Astrocyte of the cerebellum (primary cell): ENCODE measurements at places on chromosomes 6 and 20.

DNA sequence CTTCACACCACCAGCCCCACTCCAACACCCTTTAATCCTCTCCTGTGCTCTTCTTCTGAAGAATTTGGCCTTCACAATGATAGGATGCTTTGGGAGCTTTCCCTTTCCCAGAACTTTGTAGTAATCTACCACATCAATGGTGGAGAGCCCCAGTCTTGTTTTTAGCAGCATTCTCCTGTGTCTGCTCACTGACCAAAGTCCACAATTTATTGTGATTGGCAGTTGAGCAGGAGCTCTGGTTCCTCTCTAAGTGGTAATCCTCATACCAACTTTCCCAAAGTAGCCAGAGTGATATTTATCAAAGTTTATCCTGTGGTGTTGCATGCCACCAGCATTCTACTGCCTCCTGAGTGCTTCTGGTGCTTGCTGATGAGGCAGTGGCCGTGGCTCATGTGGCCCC, 29.0 kb upstream of the OPN5 start:
- DNase-seq: no peak

- peak; percentile 53 for DNase-seq
Measured at GRCh38 chr6:12113190-12113577, 101.1 kb downstream of the HIVEP1 start.

DNA sequence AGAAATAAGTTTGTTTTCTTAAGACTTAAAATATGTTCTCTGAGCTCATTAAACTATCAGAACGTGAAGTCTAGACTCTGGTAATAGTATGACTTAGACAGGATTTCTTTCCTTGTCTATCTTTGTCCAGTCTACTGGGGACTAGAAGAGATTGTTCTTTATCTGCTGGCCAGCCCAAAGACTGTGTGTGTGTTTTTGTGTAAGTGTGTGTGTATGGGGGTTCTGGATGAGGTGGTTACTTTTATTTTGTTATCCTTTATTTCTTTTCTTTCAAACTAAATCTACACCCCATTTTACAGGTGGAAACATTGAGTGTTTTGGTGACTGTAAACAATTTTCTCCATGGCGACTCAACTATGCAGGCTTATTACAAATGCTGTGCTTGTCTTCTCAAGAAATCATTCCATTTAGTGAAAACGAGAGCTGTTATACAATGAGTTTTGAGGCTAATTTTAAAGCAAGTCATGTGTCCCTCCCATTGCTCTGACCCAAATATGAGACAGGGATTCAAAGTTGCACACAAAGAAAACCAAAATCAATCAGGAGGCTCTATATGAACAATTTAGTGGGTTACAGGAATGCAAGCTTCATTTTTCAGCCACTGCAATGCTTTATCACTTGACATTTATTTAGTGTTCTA, 97.6 kb downstream of the ELOVL5 start:
- no peak for DNase-seq

- no peak for DNase-seq
Measured at GRCh38 chr6:69584913-69585729, 211.7 kb downstream of the LMBRD1 start.

- DNase-seq: no peak
Measured at GRCh38 chr20:50891138-50891537, 40.1 kb downstream of the ADNP start.

GRCh38 chr20:45963059-45964005, 8.7 kb downstream of the ZNF335 start:
- peak; percentile 27 for DNase-seq

- no peak for DNase-seq
Measured at GRCh38 chr6:16776394-16777017, 15.2 kb upstream of the ATXN1 start.

DNA sequence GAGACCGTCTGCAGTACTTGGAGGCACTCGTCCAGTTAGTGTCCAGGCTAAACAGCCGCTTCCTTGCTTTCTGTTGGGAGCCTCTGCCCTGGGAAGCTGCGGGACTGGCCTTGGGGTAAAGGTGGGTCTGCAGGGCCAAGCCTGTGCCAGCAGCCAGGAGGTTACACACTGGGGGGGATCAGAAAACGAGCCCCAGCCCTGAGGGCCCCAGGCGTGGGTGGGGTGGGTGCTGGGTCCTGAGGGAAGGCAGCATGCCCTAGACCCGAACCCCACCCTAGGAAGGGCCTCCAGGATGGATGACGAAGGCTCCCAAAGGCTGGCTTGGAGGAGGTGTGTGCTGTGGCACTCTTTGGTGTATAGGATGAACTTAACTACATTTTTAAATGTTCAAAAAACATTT, 335.2 kb downstream of the ZFAND3 start:
- no peak for DNase-seq

- DNase-seq: no peak
Measured at GRCh38 chr20:47265214-47265613, 91.3 kb downstream of the ZMYND8 start.

- no peak for DNase-seq
Measured at GRCh38 chr20:2002365-2002764, 8.5 kb upstream of the PDYN start.

DNA sequence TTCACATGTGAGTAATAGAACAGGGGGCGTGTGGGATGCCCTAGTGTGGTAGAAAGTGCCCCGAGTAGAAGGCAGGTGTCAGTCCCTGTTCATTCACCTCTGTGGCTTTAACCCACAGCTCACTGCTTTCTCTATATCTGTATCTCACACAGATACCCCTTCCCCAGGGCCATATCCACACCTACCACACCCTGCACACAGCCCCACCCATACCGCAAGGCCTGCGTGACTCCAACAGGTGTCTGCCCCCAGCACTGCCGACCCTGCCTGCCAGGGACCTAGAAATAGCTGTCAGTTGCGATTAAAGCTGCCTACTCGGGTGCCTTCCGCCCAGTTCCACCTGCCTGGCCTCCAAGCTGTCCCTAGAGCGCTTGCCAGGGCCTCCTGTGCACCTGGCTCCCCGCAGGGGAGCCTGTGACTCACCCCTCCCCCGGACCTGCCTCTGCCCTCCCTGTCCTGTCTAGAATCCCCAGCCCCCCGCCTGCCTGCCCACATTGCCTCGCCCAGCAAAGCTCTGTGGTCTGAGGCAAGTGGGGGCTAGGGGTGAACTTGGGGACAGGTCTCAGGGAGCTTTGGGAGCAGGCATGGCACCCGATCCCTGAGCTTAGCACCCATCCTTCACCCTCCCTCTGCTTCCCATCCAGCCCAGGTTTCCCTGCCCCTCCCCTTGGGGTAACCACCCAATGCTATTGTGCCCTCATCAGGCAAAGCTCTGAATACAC, 38.3 kb upstream of the ID1 start:
- DNase-seq: no peak

DNA sequence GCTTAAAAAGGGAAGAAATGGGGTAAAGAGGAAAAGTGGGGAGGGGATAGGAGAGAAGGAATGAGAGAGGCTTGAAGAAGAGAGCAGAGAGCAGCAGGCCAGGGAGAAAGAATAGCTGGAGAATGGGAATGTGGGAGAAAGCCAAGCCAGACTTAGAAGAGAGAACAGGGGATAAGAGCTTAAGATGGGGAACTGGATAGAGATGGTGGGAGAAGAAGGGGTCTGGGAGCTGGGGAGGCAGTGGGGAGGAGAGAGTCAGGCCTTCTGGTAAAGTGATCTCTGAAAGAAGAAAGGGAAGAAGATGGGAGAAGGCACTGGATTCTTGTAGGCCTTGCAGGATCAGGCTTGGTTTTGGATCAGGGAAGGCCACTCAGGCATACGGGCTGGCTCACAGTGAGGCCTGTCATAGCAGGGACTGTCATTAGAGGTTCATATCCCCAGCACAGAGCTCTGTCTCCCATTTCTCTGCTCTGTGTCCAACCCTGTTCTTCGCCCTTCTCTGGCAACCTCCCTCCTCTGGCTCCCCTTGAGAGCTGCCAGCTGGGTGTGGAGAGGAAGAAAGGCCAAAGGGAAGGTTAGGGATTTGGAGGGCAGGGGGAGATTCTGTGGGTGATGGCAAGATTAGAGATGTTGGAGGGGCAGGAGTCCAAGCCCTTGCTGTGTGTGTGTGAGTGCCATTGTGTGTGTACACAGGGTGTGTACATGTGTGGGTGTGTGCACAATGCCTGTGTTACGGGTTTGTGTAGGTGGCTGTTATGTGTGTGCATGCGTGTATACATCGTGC, 9.3 kb downstream of the SYNGAP1 start:
- no peak for DNase-seq

DNA sequence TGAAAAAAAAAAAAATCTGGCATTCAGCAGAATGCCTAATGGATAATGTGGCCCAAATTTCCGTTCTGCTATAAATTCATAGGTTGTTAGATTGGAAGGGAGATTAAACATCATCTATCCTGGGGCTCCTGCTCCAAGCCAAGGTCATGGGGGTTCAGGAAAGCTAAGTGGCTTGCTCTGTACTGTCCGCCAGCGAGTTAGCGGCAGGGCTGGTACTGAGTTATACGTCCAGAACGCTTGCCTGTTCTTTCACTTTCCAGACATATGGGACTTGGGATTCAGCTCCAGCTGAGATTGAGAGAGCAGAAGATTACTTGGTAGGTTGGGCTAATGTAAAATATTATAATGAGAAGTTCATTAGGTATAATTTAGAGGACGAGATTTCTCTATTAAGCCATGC, 858 bp downstream of the RWDD1 start:
- no peak for DNase-seq

DNA sequence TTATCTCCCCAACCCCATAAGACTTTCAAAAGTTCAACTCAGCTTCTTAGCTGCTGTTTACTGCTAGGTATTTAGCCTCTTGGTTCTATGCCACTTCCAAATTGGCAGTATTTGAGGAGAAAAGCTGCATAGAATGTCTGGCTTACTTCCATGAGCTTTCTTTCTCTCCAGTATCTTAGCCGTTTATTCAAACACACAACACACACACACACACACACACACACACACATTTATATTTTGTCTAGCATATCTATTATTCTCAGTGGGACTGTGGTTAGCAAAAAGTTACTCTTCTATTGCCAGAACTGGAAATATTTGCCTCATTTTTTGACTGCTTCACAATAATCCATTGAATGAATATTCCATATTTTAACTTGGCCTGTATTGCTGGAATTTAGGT, 634.2 kb upstream of the IMPG1 start:
- DNase-seq: no peak

DNA sequence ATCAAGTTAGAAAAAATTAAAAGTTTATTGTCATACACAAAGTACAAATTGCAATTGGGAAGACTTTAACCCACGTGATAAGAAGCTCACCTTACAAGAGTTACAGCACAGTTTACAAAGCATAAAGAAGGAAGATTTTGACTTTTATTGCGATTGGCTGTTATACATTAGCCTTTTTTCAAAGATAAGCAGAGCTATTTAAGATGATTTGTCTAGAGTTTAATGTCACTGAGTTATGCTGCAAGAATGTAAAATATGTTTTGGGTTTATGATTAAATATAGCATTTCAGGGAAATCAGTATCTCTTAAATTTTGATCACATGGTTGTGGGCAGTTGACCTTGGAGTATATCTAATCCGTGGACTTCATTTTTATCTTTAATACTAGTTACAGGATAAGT, 664.2 kb upstream of the PTCHD4 start:
- no peak for DNase-seq

GRCh38 chr6:52496631-52497030, 76.5 kb downstream of the EFHC1 start:
- DNase-seq: no peak

GRCh38 chr6:125918230-125918629, 38.3 kb upstream of the HINT3 start:
- DNase-seq: no peak

GRCh38 chr6:93964321-93964720, 545.0 kb upstream of the EPHA7 start:
- no peak for DNase-seq

- no peak for DNase-seq
Measured at GRCh38 chr20:16167423-16168130, 405.7 kb downstream of the KIF16B start.

GRCh38 chr20:19816386-19816785, 58.3 kb downstream of the RIN2 start:
- no peak for DNase-seq
